ENCODE measurements at places on chromosomes 4 and X.

DNA sequence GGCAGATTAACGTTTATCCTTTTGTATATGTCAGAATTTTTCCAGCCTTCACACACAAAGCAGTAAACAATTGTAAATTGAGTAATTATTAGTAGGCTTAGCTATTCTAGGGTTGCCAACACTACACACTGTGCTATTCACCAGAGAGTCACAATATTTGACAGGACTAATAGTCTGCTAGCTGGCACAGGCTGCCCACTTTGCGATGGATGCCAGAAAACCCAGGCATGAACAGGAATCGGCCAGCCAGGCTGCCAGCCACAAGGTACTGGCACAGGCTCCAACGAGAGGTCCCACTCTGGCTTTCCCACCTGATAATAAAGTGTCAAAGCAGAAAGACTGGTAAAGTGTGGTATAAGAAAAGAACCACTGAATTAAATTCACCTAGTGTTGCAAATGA is 94.8 kb downstream of the TET2 start:
- no peak for DNase-seq

DNA sequence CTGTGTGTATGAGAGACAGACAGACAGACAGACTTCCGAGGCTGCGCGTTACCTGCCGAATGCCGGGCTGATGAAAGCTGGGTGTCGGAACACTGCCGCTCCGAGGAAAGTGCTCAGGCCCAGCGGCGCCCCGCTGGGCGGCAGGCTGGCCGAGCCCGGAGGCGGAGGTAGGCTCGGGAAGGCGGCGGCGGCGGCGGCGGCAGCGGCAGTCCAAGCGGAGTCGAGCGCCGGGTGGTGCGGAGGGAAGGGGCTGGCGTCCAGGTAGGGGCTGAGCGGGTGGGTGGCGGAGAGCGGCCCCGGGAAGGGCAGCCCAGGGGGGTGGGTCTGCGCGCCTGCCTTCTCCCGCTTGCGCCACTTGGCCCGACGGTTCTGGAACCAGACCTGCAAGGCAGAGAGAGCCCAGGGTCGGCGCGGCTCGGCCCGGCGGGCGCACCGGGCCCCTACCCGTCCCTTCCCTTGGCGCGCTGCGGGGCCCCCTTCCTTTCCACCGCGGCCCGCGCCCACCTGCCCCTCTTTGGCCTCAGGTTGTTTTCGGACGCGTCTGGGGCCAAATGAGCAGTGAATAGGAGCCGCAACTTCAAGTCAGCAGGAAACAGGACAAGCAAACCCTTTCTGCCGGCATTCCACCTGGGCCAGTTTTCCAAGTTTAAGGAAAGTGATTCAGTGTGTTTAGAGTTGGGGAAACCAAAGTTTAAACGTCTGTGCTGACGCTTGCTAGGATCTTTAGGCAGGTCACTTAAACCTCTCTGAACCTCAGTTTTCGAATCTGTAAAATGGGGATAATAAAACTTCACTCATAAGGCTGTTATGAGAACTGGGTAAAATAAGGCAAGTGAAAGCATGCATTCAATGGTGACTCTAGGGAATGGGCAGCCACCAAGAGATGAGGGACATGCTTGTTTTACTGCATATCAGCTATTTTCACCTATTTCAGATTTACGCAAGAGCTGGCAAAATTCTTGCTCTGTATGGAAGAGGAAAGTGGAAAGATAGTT is 8.4 kb downstream of the ARX start:
- no peak for DNase-seq

DNA sequence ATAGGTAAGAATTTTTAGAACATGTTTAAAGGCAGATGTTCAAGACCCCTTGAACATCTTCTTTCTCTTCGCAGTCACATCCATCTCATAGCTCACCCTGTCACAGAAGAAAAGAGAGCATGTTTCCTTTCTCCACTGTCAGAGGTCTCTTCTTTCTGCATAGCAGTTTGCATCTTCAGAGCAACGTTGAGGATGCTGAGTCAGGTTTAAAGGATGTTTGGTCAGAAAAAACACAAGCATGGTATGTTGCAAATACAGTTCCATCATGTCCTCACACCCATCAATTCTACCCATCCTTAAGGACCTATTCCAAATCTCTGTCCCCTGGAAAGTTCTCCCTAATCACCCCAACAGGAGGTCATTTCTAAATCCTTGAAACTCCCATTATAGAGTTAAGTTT is 84.8 kb downstream of the STOX2 start:
- no peak for DNase-seq

DNA sequence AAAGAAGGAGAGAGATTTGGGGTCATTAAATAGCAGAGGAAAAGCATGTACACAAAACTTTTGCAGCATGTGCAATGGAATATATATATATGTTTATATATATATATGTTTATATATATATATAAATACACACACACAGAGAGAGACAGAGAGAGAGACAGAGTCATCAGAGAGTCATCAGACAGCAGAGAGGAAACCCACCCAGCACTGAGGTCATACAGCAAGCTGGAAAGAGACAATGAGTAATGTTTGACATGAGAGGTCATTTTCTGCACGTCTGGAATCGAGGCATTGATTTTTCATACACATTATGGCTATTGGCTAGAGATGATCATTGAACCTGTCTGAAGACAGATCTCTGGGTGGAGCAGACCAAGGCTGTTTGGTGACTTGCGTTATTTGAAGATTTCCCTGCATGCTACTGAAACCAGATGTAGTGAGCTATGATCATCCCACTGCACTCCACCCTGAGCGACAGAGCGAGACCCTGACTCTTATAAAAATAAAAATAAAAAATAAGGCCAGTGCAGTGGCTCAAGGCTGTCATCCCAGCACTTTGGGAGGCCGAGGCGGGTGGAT is 48.8 kb upstream of the SHOX start:
- DNase-seq: no peak

- DNase-seq: no peak
Measured at GRCh38 chr4:95256108-95256835, 292.5 kb downstream of the UNC5C start.

DNA sequence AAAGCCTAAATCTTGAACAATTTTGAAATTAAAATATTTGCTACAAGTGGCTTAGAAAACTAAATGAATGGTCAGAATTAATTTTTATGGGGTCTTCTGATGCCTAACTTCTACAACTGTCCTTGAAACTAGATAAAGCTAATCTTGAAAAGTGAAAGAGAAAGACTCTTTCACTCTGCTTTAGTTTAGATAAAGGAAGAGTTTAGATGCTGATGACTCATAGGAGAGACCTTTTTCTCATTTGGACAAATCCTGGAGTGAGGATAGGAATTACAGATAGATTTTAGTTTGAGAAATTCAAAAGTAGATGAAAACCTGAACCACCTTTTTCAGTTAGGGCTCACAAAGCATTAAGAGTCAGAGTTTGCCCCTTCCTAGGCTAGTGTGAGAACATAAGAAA is 342.3 kb upstream of the GRID2 start:
- DNase-seq: no peak

- DNase-seq: no peak
Measured at GRCh38 chrX:40327085-40327484, 229.3 kb upstream of the BCOR start.

GRCh38 chr4:40299811-40300292 is 35.3 kb upstream of the CHRNA9 start:
- no peak for DNase-seq

DNA sequence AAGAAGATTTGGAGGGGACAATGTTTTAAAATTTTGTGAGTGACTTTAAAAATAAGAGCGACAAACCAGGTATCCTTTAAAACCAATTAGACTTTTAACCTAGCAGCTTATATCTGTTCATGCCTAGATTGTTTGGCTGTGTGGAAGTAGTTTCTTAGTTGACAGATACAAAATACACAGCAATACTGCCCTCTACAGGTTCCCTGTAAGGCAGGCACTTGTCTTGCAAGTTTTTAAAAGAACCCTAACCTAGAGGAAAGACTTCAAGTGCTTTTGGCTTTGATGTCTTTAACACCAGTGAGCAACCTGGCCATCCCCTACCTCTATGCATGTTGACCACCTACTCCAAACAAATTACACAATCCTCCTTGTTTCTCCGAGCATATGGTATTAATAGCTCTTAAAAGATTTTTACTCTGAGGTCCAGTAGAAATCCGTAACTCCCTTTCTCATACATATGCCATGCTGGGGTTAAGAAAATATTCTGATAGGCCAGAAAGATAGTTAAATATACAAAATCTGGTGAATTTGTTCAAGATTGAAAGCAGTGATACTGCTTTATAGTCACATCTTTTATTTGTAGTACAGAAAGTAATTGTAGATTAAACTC is 273.0 kb downstream of the ARHGAP24 start:
- no peak for DNase-seq

GRCh38 chr4:184851200-184851541 is 25.4 kb upstream of the ACSL1 start:
- no peak for DNase-seq

DNA sequence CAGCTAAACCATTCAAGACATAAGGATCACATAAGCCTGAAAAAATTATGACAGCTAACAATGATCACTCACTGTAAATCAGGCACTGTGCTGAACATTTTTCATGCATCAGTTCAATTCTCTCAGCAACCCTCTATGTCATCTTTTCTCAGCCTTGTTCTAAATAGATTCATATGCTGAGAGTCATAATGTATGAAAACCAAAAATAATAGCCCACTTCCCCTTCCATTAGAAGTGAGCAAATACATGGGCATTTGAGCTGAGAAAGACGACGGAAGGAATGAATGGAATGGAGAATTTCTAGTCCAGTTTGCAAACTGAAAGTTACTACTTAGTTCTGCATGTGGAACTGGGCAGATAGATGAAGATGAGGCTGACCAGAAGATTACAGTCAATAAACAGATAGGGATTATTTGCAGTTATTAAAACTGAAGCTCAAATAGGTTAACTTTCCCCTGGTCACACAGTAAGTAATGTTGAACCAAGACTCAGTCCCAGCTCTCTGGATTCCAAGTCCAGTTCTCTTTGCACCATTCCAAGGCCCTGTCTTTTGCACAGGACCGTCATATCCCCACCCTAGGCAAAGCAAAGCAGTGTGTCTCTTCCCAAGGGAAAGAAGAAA is 1.6 kb upstream of the SH3RF1 start:
- DNase-seq: no peak

DNA sequence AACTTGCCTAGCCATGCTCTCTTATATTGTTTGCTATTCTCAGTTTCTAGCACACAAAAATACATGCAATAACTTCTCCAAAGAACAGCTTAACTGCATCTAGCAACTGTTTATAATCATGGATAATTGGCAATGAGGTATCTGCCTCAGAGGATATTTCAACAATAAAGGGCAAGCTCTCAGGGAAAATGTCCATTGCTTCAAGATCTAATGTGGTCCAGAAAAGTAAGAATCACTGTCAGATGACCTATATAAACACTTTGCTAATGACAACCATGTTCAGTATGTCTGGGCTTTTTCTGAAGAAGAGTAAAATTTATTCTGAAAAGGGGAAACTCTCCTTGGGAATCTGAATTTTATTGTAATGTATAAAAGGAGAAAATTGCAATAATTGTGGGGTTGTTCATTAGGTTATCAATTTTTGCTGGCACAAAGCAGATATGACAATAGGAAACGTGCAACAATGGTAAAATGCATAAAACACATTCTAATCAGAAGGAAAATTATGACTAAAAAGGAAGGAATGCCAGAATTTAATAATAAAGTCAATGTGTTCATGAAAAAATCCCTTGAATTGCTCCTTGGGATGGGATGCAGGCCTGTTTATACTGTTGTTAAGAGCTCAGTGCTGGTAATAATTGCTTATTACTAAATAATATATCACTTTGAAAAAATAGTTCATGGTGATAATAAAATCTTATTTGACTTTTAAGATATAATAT is 90.3 kb downstream of the ANTXR2 start:
- DNase-seq: no peak

DNA sequence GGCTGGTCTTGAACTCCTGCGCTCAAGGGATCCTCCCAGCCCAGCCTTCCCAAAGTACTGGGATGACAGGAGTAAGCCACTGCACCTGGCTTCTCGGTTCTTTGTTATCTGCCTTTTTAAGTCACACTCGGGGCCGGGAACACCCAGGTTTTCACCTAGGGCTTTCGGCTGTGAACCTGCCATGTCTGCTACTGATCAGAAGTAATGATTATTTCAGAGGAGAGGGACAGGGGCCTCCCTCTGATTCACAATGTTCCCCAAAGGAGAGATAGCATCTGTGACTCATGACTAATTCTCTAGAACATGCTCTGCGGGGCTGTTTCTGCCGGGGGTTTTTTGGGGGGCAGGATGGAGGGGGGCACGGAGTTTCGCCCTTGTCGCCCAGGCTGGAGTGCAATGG is 26.9 kb downstream of the CRLF2 start:
- DNase-seq: no peak

DNA sequence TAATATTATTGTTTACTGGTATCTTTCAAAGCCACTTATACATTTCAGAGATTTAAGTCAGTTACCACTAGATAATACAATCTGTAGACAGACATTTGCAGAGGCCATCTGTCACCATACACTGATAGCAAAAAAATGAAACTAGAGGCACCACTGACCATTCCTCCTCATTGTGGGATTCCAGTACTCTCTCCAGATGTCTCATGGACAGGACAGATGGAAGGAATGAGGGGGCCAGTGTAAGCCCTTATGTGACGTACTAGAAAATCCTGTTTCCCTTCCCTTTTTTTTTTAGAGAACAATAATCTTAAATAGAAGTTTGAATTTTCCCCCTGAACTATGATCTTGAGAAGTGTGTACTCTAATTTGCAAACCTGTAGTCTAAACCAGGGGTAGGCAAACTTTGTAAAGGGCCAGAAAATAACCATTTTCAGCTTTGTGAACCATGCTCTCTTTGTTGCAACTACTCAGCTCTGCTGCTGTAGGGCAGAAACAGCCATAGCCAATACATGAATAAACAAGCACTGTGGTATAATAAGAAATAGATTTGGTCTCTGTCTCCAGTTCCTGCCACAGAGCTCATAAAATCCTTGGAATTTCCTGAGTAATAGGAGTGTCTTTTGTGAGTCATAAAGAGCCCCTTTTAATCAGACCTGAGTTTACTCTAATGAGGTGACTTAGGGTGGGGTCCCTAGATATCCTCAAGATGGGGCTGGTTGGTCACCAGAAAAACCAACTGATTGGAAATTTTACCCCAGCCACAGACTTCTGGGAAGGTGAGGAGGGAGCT is 90.4 kb downstream of the MOSPD2 start:
- DNase-seq: no peak

GRCh38 chr4:124144238-124144654 is 568.3 kb downstream of the ANKRD50 start:
- no peak for DNase-seq

DNA sequence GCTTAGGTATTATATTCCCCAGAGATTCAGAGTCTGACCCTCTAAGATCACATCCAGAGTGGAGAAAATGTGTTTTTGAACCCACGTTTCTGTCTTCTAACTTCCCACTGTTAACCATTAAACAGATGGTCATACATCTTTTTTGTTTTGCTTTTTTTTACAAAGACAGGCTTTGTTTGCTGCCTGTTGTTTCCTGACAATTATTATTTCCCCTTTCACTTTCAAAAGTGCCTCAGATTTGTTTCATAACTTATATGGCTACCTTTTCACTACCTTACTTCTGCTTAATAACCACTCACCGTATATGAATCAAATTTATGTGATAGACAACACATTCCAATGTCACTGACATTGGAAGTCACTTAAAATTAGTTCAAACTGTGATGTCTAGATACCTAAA is 142.2 kb downstream of the HS3ST1 start:
- no peak for DNase-seq

Measured in CD4-positive, CD25-positive, alpha-beta regulatory T cell (primary cell).